AG04450 (cell line): ENCODE measurements at places on chromosomes 4 and X.

DNA sequence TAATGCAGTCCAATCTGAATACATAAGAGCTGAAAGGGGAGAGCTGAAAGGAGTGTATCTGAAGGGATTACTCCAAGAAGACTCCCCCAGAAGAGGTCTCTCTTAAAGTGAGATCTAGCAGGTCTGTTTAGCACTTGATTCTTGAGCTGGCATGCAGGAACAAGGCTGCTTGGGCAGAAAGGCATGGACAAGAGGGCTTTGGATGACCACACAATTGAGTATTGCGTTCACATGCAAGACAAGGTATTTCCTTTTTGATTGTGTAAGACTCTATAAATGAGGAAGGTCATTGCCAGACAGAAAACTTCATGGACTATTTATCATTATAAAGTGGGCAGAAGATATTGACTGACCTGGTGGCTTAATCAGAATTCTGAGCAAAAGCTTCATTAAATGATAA is 145.5 kb upstream of the AFF2 start:
- DNase-seq = no peak

GRCh38 chrX:3380603-3381002 is 34.2 kb upstream of the MXRA5 start:
- no peak for DNase-seq

GRCh38 chr4:165751882-165752281 is 121.2 kb upstream of the TLL1 start:
- no peak for DNase-seq

DNA sequence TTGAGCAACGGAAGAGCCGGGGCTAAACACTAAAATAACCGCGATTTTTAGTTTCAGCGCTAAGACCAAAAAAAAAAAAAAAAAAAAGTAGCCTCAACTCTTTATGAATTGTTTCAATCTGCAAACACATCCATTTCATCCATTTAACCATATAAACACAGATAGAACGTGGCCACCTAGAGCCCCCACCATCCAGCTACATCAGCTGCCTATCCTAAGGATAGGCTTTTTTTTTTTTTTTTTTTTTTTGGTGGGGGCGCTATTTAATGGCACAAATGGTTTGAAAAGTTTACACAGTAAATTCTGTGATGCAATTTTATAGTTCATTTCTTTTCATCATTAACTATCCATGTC is 492 bp upstream of the HDAC8 start:
- no peak for DNase-seq

- no peak for DNase-seq
Measured at GRCh38 chrX:11261260-11261659, 32.0 kb upstream of the AMELX start.

DNA sequence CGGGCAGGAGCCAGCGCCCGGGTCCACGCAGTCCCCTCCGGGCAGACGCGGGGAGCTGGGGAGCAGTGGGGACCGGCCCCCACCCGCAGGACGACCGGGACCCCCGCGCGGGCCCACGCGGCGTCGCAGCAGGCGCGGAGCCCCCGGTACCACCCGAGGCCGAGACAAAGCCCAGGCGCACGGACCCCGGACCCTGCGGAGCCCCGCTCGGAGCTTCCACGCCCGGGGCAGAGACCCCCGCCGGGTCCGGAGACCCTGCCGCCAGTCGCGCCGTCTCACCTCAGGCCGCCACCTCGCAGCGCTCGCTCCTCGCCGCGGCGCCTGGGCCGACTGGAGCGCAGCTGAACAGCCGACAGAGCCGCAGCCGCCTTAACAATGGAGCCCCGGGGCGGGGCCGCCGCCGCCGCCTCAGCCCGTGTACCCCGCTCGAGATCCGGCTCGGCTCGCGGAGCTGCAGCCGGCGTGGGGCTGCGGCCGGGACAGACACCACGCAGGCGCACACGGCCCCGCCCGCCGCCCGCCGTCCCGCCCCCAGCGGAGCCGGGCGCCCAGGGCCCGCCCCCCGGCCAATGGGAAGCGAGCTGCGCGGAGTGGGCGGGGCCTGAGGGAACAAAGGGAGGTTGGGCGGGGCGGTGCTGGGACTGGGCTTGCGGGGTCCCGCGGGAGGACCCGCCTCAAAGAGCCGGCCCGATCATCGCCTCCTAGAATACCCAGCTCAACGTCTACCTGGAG is at the start of gene AFAP1:
AFAP1 (minus strand) TSS at position 485 of the 732 bp plus-strand sequence. CDS start 67,783 bp downstream, outside the sequence.
- peak; percentile 47 for DNase-seq

DNA sequence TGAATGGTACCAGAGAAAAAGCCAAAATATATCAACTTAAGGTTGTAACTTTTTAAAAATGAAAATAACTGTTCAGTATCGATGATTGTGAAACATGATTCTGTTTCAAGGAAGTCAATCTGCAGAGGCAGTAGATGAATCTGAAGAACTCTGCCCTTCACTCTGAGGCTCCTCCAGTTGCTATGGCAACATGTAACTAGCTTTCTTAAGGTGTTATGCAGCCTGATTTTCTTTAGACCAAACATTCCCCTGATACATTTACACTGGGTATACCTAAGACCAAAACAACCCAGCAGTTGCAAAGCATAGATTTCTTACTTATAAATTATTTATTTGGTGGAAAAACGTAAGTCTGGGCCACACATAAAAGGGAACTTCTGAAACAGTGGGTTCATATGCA is 133.6 kb upstream of the RASGEF1B start:
- no peak for DNase-seq

DNA sequence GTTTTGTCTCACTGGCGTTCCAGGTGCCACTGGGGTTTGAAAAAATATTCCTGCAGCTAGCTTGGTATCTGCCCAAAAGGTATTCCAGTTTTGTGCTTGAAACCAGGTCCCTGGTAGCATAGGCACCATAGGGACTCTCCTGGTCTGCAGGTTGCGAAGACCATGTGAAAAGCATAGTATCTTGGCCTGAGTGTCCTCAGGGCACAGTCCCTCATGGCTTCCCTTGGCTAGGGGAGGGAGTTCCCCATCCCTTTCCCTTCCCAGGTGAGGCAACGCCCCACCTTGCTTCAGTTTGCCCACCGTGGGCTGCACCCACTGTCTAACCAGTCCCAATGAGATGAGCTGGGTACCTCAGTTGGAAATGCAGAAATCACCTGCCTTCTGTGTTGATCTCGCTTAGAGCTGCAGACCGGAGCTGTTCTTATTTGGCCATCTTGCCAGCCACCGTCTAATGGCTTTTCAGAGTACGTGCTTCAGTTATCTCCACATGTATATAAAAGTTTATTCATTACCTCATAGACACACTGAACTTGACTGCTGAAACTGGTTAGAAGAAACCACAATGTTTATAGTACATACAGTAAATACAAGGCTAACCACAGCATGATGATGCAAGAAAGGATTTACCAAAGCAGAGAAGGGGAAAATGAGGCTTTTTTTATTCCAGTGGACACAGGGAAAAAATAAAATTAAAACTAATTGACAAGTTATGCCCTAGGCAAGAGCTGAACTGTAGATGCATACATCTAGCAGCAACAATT is 10.6 kb downstream of the PBDC1 start:
- DNase-seq = peak; percentile 69

- DNase-seq = no peak
Measured at GRCh38 chr4:106261980-106262379, 54.0 kb downstream of the TBCK start.

DNA sequence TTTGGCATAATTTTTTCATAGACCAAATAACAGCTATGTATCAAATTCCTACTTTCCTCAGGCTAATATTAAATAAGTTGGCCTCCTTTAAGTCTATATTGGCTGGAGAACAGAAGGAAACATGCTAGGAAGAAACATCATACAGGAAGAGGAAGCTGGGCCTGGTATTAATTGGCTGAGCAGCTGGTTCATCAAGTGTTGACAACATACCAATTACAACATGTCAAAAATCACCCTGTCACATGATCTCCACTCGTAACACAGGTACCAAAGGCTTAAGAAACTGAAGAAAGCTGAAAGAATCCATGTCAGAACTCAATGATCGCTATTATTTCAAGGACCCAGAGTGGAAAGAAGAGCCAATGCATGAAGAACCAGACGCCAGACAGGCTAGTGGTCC is 10.5 kb downstream of the WDFY3 start:
- DNase-seq = no peak

GRCh38 chrX:119622356-119623232 is 16.4 kb upstream of the NKRF start:
- no peak for DNase-seq

- no peak for DNase-seq
Measured at GRCh38 chr4:89703829-89704590, 133.0 kb downstream of the SNCA start.

DNA sequence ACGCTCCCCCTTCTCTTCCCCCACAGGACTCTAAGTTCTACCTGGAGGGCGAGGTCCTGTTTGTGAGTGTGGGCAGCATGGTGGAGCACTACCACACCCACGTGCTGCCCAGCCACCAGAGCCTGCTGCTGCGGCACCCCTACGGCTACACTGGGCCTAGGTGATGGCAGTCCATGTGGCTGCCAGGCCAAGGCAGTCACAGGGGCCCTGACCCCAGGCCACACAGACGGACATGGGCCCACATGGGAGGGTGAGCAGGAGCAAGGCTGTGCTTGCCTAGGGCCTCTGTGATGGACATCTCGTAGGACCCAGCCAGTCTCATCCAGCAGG is 10.0 kb upstream of the ADD1 start:
- DNase-seq = no peak

GRCh38 chrX:13179100-13179499 is 134.7 kb upstream of the FAM9C start:
- DNase-seq = no peak

DNA sequence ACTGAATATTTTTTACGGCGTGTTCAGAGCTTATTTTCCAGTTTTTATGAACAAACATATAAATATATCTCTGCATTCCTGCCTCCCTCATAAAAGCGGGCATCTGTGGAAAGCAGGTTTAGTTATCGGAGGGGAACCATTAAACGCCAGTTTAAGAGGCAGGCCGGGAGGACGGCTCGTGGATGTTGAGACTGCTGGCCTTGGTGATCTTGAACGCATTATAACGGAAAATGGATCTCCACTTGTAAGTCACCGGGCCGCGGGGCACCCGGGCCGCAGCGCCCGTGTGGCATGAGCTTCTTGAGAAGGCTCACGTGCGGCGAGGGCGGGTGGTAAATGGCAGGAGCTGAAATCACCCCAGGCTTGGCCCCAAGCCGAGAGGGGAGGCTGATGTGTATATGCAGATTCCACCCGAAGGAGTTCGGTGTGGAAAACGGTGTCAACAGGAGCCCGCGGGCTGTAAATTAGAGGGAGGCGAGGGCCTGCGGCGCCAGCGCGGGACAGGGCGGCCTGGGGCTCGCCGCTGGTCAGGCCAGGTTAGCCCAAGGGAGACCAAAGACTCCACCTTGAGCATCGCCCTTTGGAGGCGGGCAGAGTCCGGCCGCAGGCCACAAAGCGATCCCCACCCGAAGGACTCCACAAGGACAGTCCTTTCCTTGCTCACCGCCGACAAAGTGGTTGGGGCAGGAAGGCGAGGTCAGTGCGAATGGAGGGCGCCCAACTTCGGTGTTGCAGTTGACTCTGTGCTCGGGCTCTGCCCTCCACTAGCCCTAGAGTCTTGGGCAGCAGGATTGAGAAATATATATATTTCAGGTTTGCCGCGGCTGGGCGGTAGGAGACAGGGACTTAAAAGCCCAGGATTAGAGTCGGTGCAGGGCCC is 1.3 kb upstream of the HAND2 start:
- DNase-seq = no peak

DNA sequence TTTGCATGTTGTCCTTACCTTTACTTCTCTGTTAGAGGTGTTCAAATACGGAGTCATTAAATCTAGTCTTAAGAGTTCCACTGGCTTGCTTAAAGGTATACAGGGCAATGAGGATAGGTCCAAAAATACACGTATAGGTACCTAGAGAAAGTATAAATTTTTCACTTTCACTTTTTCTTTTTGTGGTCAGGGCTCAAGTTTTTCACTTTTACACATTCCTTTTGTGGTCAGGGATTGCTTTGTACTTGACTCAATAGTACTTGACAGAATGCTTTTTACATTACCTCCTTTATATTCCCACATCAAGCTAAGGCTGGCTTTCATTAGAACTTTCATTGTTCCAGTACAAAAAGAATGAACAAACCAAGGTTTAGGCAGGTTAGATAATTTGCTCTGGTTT is 21.7 kb downstream of the TMEM184C start:
- no peak for DNase-seq

DNA sequence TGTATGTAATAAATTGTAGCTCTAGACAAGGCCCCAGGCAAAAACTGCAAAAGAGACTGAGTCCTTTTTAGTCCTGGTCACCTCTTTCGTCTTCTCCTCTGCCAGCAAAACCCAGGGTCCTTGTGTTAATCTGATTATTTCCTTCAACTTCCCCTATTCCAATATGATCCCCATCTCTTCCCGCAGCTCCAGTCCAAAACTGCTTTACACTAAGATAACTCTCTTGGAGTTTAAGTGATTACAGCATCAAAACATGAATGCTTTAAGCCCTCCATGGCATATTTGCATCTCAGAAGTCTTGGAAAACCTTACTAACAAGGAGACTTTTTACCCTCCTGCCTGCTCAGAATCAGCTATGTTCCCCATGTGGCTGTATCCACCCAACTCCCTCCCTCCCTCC is 59.3 kb downstream of the MAGEA1 start:
- DNase-seq = no peak

- DNase-seq = no peak
Measured at GRCh38 chr4:10124167-10124930, 7.8 kb upstream of the WDR1 start.
